ENCODE measurements at places on chromosomes 7 and 10.

DNA sequence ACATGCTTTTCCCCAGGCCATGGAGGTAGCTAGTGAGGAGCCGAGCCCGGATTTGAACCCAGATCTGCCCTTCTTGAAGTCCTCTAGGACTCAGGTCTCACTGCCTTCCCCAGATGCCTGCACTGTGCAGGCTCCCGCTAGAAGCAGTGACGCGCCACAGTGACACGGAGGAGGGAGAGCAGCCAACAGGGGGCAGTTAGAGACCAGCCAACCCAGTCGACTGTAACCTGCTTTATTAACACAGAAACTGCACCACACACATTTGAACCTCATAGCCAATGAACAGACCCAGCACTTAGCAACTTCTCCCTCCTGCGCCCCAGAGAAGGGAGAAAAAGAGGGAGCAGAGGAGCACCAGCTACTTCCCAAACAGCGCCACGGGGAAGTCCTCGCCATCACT is 27.4 kb downstream of the PILRA start:
- DNase-seq, result no peak

DNA sequence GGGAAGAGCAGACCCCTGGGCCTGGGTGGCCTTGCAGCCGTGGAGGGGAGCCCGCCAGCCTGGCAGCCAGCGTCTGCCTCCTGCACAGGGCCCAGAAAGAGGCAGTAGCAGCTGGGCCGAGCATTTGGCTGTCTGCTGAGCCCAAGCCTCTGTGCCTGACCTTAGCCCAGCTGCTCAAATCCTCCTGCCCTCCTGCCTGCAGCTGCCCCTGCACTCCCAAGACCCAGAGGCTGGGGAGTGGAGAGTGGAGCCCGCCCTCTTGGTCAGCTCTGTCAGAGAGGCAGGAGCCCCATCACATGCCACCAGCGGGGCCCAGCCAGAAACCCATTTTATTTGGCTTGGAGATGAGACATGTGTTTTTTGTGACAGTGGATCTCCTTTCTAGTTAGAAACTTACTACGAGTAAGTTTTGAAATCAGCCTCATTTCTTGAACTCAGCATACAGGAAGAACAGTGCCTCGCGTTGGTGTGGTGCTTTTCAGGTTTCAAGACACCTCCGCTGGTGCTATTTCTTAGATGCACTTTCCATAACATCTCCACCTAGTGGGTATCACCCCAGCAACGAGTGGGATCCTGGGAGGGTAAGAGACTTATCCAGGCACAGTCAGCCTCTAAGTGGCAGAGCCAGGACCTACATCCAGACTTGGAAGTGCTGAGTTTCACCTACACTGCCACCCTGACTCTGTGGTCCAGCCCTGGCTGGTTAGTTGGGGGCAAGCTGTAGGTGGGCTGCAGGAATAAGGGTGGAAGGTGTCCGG is 477.1 kb downstream of the RPS24 start:
- no peak for DNase-seq

GRCh38 chr10:93904901-93905300 is 11.1 kb downstream of the SLC35G1 start:
- DNase-seq, result no peak

DNA sequence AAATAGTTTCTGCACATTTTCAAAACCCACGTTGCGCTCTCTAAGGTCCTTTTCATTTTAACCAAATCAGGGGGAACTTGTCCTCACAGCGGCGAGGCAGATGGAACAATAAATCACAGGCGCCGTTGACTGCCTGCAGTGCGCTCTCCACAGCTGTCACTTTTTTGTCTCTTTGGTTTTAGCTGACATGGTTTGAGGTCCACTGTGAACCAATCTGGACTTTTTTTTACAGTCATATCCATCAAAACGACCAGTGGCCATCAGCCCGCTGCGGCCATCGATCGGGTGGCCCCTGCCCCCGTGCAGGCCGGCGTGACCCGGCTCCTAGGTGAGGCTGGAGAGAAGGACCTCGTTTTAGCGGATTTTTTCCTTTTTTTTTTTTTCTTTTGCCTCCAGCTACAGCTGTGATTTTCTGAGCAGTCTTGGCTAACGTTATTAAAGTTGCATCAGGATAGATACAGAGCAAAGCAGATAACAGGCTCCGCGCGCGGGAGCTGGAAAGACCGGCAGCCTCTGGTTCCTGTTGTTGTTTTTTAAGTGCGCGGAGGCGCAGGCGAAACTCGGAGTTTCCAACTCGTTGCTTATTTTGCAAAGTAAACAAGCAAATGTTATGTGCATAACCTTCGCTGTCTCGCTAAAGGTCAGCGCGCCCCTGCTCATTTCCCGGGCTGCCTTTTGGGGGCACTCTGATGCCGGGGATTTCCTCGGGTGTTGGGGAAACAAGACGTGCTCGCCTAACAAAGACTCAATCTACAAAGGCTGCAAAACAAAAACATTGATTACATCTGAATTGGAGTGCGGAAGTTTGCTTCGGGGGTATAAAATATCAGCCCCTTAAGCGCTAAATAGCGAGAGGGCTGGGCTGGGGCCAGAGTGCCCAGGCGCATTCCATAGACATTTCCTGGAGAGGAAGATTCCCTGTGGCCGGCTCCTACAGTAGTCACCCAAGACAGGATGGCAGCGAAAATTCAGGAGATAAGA is 414.8 kb upstream of the MKI67 start:
- no peak for DNase-seq

GRCh38 chr7:132576721-132577085 is 433 bp upstream of the PLXNA4 start:
- no peak for DNase-seq

- no peak for DNase-seq
These were observed 5.8 kb downstream of the MAT1A start for GRCh38 chr10:80283536-80284199.

- no peak for DNase-seq
These were observed 324.9 kb downstream of the AGMO start for GRCh38 chr7:15236952-15237351.

- DNase-seq, result no peak
These were observed 652 bp upstream of the VPS26A start for GRCh38 chr10:69123306-69123746.

DNA sequence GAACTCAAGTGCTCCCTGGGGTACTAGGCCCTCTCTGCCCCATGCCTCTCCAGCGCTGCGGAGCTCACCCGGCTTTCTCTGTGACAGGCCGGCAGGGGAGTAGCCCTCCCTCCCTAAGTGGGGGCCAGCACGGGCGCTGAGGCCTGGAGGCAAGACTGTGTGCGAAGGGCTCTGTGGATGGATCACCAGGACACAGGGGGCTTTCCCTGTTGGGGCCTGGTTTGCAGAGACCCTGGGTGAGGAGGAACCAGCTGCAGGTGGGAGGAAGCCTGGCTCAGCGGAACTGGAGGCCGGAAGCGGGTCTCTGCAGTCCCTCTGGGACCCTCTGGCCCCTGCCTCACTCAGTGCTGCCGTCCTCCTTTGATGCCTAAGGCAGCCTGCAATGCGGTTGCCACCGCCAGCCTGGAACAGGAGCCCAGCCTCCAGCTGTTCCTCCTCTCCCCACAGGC is 106.0 kb downstream of the CYTH3 start:
- DNase-seq, result no peak

- DNase-seq, result no peak
These were observed 100.6 kb upstream of the GLCCI1 start for GRCh38 chr7:7867846-7868571.

- no peak for DNase-seq
These were observed 161.0 kb downstream of the DIP2C start for GRCh38 chr10:528173-529165.

DNA sequence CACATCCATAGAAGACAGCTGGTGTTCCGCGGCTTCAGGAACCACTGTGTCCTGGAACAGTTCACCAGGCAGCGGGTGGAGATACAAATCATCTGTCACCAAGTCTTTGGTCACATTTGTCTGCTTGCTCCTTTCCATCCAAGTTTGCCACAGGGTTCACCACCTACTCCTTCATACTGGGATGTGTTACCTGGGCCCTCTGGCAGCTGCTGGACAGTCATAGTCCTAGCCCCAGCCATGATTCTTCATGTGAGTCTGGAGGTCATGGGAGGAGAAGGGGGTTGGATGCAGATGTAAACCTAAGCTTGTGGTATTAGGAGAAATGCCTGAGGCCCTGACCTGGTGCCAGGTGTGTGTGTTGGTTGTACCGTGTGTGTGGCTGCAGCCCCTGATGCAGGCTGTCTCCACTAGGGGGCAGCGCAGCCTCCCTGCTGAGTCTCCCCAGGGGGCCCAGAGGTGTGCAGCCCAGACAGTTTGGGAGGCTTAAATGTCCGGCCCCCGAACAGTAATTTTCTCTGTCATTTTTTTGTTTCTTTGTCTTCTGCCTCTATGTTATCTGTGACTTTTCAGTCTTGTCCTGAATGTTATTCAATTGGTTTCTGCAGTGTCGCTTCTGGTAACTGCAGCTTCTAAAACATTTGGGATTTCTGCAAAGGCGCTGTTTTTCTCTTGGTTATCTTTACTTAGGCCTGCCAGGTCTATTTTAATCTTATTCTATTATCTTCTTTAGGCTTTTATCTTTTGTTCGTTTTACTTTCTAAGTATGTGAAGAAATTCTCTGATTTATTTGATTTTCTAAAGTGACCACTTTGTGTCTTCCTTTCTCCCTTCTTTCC is 14.8 kb downstream of the NPS start:
- no peak for DNase-seq

- DNase-seq, result no peak
These were observed 26.5 kb upstream of the TMEM254 start for GRCh38 chr10:80051993-80052392.

DNA sequence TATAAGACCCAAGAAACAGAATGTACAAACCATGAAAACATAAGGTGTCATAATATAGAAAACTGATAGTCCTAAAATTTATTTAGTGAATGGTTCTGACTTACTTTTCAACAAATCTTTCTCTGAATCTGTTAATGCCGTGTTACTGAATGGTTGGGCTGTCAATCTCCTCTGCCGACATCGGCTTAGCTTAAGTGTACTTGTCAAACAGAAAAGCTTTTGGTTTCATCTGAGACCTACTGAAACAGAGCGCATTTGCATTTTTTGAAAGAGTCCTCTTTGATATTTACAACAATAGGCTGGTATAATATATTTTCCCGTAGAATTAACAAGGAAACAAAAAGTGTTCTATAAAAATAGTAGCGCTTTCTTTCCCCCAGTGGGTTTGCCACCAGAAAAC is 120.9 kb upstream of the ZNF804B start:
- DNase-seq, result no peak

- no peak for DNase-seq
These were observed 178.3 kb downstream of the AUTS2 start for GRCh38 chr7:69776611-69777010.

DNA sequence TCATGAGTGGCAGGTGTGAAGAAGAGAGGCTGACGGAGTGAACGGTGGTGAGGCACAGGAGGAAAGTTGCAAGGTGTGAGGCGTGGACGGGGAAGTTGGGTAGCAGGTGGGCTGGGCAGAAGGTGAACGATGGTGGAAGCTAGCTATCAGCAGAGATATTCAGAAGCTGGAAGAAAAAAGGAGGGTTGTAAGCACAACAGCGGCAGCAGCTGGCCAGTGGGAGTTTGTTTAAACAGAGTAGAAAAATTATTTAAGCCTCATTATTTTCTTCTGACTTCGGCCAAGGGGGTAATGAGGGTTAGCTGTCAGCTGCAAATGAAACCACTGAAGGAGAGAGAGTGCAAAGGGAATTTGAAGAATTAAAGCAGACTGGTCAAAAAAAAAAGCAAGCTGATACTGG is 62.1 kb upstream of the PRKAR2B start:
- no peak for DNase-seq
